Adipocyte (in vitro differentiated cells): ENCODE measurements at places on chromosomes 5 and 9.

GRCh38 chr9:121622387-121623203, 28.8 kb upstream of the DAB2IP start:
- DNase-seq = peak; percentile 48

GRCh38 chr5:73743161-73743560, 117.2 kb downstream of the ARHGEF28 start:
- DNase-seq = peak; percentile 10

- DNase-seq = peak; percentile 9
Observed at GRCh38 chr9:2321523-2322148, 300.0 kb upstream of the VLDLR start.

DNA sequence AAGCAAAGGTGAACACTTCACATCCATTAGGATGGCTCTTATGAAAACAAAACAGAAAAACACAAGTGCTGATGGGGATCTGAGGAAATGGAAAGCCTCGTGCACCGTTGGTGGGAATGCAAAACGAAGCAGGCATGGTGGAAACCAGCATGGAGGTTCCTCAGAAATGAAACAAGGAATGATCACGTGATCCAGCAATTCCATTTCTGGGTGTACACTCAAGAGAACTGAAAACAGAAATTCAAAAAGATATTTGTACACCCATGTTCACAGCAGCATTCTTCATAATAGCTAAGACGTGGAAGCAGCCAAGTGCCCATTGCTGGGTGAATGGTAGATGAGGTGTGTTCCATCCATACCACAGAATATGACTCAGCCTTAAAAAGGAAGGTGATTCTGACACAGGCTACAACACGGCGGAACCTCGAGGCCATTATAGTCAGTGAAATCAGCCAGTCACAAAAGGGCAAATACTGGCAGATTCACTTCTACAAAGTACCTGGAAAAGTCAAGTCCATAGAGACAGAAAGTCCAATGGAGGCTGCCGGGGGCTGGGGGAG, 87.2 kb upstream of the RAPGEF1 start:
- no peak for DNase-seq

GRCh38 chr9:107973451-107973850, 483.9 kb upstream of the KLF4 start:
- no peak for DNase-seq

- DNase-seq = no peak
Observed at GRCh38 chr9:116078640-116079039, 75.0 kb upstream of the PAPPA start.

DNA sequence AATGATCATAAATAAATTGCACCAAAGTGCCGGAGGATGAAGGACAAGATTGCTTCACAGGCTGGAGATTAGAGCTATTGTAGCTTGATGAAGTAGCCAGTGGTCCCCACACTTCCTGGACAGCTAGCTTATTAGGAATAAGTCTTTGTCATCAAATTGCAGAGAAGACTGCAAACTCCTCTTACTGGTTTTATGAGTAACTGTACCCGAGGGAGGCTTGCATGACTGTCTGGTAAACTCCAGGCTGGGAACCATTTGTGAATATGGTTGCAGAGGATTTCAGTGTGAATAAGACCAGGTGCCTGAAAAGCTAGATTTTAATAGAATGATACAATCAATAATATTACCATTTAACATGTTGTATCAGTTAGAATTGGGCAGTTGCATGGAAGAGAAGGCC, 36.5 kb upstream of the SEMA5A start:
- DNase-seq = no peak

DNA sequence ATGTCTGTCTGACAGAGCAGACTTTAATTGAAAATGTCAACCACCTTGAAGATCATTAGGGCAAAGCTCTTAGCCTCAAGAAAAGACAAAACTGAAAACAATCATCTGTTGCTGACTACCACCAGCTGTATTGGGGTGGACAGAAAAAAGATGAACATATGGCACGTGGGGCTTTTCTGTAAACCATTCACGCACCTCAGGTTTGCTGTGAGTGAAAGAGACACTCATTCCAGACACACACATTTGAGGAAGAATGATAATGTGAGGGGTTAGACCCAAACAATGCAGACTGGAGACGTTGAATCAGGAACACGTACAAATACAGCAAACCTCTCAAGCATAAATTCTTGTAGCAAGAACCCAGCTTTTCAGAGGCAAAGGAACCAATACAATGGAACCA, 158.7 kb downstream of the EBF1 start:
- DNase-seq = no peak

DNA sequence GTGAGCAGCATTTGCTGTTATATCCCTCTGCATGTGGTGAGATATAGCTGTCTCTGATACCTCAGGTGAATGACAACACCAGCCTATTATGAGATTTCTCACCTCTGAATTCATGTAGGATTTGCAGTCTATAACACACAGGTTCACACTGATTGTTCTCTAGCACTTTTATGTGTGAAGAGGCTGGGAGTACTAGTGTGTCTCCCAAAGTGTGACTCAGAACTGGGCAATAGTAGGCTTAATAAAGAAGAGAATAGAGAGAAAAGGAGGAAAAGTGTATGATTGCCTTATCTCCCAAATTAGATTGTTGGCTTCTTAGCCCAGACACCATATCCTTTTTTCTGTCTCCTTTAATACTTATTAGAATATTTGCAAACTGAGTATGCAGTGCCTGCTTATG, 232.0 kb downstream of the PJA2 start:
- DNase-seq = no peak

DNA sequence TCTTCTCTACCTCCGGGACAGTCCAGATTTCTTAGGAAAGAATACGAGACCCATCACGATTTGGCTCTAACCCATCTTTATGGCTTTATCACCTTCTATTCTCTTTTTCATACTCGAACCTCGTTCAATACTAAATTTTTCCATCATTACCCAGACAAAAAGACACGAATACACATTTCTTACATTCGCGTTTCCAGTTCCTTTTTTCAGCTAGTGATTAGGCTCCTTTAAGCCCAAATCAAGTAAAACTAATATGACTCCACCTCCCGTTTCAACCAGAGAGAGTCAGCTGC, 506 bp downstream of the ZBTB6 start:
- DNase-seq = no peak

- peak; percentile 44 for DNase-seq
Observed at GRCh38 chr5:78162253-78162862, 132.1 kb downstream of the AP3B1 start.

- DNase-seq = no peak
Observed at GRCh38 chr9:14293801-14294200, 20.1 kb downstream of the NFIB start.

DNA sequence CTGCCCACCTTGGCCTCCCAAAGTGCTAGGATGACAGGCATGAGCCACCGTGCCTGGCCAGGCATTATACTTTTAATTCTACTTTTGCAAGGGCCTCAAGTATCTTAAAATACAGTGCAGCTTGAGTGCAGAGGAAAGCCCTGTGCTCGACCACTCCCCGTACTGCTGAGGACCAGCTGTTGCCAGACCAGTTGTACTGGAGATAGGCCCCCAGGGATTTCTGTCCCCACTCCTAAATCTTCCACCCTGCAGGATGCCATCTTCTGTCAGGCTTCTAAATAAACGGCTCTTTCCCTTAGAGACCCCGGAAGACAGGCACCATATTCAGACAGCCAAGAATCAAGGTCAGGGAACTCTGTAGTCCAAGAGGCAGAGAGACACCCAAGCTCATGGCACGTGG, 16.6 kb upstream of the PSMD5 start:
- no peak for DNase-seq

GRCh38 chr5:72530196-72530595, 23.0 kb upstream of the ZNF366 start:
- no peak for DNase-seq

DNA sequence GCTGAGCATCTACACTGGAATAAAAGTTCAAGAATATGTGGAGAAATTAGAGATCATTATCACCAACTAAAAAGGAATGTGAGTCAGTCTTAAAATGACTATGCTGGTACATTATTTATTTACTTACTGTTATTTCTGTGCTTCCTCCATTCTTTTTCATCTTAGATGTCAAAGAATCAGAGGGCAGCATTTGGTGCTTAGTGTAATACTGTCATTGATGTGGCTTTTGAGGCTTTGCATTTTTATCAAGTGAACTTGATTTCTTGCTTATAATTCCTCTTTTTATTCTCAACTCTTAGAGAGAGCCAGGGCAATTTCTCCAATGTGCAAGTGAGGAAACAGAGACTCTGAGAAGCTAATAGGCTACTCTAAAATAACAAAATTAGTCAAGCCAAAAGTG, 163.7 kb upstream of the TRPC7 start:
- DNase-seq = no peak

- DNase-seq = peak; percentile 7
Observed at GRCh38 chr5:143865426-143866025, 53.6 kb downstream of the HMHB1 start.

- DNase-seq = peak; percentile 64
Observed at GRCh38 chr5:179732918-179733771, 523 bp downstream of the MAML1 start.

GRCh38 chr9:134957945-134958227, 40.2 kb upstream of the FCN1 start:
- no peak for DNase-seq
